ENCODE measurements at places on chromosomes 5 and 9.

DNA sequence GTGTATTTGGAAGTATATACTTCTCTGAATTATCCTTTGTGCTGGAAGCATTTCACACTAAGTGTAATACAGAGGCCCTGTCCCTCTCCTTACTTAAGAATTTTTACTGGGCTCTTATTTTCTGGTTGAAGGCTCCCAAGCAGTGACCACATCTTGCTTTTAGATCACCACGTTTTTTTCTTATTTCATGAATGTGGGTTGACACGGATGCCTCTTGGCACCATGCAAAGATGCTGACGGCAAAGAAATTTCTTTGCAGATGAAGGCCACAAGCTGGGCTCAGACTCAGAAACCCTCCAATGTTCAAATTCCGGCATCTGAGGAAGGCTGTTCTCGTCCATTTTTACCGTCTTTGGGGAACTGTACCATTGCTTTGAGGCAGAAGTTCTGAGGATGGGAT, 168.5 kb downstream of the HMHB1 start:
- DNase-seq: no peak

- no peak for DNase-seq
These were observed 95.8 kb downstream of the FOXD1 start for GRCh38 chr5:73352649-73353230.

- DNase-seq: no peak
These were observed 3.7 kb downstream of the NR4A3 start for GRCh38 chr9:99825172-99826046.

- no peak for DNase-seq
These were observed 22.7 kb downstream of the CHD1 start for GRCh38 chr5:98905857-98906688.

DNA sequence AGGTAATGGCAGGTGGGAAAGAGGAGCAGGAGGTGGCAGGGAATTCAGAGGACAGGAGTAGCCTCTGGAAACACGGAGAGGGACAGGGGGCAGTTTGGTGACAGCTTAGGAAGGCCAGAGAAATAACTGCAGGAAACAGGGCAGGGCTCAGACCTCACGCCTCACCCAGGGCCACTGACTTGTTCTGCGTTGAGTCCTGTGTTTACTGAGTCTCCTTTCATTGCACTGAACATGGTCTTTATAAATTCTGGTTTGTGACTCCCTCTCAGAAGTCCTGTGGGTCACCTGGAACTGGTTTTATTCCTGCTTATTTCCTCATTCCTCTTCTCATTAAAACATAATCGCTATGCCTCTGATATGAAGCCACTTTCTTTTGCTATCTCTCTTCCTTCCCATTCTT, 55.2 kb upstream of the ZNF622 start:
- no peak for DNase-seq

- DNase-seq: no peak
These were observed 10.6 kb downstream of the SCGB3A1 start for GRCh38 chr5:180580681-180581080.

DNA sequence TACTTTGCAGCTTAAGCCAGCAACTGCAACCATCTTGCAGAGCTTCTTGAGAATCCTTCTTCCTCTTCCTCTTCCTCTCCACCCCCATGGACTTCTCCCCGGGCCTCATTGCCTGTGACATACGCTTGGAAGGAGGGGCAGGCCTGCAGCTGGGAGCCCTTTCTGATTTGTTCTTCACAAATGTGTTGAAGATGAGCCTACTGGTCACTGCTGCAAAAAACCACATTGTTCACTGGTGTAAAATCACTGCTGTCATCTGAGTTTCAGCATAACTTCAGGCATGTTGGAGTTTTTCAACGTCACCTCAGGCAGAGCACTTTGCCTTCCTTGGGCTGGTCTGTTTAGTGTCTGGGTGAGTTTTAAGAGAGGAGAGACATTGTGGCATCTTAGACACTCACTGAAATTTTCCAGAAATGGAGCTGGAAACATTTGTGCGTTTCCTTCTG, 7.9 kb downstream of the TJP2 start:
- no peak for DNase-seq

DNA sequence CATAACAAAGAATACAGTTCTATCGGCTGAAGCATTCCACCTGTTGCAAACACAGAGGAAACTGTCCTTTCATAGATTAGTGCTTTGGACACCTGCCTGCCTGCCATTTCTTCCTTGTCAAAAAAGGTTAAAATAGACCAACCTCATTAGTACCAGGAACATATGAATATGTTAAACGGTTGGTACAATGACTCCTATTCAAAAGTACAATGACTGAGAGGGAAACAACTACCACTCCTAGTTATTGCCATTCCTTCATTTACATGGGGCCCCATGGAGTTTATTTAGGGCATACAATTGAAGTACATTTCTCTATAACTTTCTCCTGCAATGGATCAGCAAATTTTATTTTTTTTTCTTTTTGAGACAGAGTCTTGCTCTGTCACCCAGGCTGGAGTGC, 77.4 kb upstream of the PIP5K1B start:
- DNase-seq: no peak
